CD4-positive, alpha-beta T cell (primary cell): ENCODE measurements at places on chromosomes 2 and 18. TPM values are rescaled to one million over a fixed set of nuclear protein-coding genes. Genes with fewer than 3 reads are reported as not detected.

- H3K4me3 ChIP-seq: no peak overlapping the region
- no peaks in the 10 kb centered on the region for H3K27me3 ChIP-seq
- no peaks in the 10 kb centered on the region for H3K36me3 ChIP-seq
- no peak for DNase-seq
- H3K27ac ChIP-seq: no peak overlapping the region
These were observed 11.3 kb upstream of the BZW1 start for GRCh38 chr2:200800458-200800857.

GRCh38 chr18:47817795-47818077, 112.7 kb downstream of the SMAD2 start:
- no peaks in the 10 kb centered on the region for H3K27me3 ChIP-seq
- no peaks in the 10 kb centered on the region for H3K36me3 ChIP-seq
- no peak overlapping the region for H3K27ac ChIP-seq

GPR17 gene
- not detected for total RNA-seq

- no peak overlapping the region for H3K27ac ChIP-seq
- DNase-seq: no peak
- no peaks in the 10 kb centered on the region for H3K36me3 ChIP-seq
- H3K4me1 ChIP-seq: no peaks in the 10 kb centered on the region
These were observed 233.4 kb upstream of the CNTNAP5 start for GRCh38 chr2:123791684-123792083.

GRCh38 chr2:72895759-72896281, 8.6 kb downstream of the SPR start:
- H3K4me1 ChIP-seq: no peaks in the 10 kb centered on the region
- H3K27ac ChIP-seq: no peak overlapping the region
- no peak for DNase-seq

DNA sequence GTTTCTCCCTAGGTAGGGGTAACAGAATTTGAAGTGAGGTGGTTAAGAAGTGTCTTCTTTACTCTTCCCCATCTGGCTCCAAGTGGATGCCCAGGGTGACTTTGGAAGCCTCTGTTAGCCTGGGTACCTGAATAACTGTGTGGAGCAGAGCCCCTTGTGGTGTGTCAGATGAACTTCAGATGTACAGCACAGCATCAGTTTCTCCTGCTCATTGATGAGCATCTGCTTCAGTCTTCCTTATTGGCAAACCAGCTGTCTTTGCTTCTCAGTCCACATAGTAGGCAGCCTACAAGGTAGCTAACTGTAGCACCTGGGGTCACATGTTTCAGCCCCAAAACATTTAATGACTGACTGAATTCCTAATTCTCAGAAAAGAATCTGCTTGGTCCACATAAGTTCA, 56.2 kb upstream of the ATP8B1 start:
- no peak overlapping the region for H3K27ac ChIP-seq
- no peaks in the 10 kb centered on the region for H3K36me3 ChIP-seq
- H3K4me1 ChIP-seq: no peaks in the 10 kb centered on the region

TRIM43 gene
- not detected for total RNA-seq

DNA sequence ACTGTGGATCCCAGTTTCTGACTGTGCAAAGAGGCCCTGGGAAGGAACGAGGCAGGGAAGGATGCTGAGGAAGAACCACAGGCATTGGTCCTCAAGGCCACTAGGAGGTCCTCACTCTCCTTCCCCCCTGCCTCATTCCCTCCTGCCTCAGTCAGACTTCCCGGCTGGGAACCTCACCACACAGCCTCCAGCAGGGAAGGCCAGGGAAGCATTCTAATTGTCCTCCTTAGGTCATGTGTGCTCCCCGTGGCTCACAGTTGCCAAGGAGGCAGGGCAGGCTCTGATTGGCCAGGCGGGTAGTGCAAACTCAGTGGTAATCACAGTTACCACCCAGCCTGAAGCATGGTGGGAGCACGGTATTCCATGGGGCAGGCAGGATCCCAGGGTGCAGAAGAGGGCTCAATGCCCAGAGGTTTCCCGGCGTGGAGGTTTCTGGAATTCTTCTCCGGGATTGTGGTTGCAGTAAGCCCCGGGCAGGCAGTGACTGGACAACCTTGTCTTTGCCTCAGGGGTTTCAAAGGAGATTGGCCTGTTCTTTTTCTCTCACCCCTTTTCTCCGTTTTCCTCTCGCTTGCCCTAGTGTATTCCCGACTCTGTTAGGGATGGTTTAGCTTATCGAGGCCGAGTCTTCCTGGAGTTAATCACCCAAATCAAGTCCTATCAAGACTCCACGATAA, 27.1 kb downstream of the FER1L5 start:
- H3K4me1 ChIP-seq: no peaks in the 10 kb centered on the region
- no peaks in the 10 kb centered on the region for H3K36me3 ChIP-seq
- no peak for DNase-seq
- no peak overlapping the region for H3K4me3 ChIP-seq
- no peak overlapping the region for H3K27ac ChIP-seq
- no peaks in the 10 kb centered on the region for H3K27me3 ChIP-seq

GRCh38 chr18:68178921-68179320, 536.0 kb downstream of the TMX3 start:
- no peaks in the 10 kb centered on the region for H3K27me3 ChIP-seq
- H3K36me3 ChIP-seq: no peaks in the 10 kb centered on the region
- no peaks in the 10 kb centered on the region for H3K4me1 ChIP-seq
- no peak overlapping the region for H3K27ac ChIP-seq
- no peak for DNase-seq

DNA sequence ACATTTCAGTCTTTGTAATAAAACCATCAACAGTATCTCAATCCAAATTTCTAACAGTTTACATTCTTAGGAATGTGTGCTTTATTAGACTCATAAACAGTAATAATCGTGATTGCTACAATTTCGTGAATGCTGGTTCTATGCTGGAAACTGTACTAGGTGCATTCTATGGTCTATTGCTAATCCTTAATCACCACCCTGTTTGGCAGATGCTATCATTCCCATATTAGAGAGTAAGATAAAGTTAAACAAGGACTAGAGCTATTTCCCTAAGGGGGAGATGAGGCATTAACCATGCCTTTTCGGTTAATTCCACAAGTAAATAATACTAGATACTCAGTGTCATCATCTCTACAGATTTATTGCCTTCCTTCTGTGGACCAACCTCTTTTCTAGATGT, 244.0 kb downstream of the PAX3 start:
- H3K27ac ChIP-seq: no peak overlapping the region
- no peaks in the 10 kb centered on the region for H3K4me1 ChIP-seq
- peaks cover 16% of the 10 kb centered on the region for H3K27me3 ChIP-seq
- H3K4me3 ChIP-seq: no peak overlapping the region
- H3K36me3 ChIP-seq: no peaks in the 10 kb centered on the region

DNA sequence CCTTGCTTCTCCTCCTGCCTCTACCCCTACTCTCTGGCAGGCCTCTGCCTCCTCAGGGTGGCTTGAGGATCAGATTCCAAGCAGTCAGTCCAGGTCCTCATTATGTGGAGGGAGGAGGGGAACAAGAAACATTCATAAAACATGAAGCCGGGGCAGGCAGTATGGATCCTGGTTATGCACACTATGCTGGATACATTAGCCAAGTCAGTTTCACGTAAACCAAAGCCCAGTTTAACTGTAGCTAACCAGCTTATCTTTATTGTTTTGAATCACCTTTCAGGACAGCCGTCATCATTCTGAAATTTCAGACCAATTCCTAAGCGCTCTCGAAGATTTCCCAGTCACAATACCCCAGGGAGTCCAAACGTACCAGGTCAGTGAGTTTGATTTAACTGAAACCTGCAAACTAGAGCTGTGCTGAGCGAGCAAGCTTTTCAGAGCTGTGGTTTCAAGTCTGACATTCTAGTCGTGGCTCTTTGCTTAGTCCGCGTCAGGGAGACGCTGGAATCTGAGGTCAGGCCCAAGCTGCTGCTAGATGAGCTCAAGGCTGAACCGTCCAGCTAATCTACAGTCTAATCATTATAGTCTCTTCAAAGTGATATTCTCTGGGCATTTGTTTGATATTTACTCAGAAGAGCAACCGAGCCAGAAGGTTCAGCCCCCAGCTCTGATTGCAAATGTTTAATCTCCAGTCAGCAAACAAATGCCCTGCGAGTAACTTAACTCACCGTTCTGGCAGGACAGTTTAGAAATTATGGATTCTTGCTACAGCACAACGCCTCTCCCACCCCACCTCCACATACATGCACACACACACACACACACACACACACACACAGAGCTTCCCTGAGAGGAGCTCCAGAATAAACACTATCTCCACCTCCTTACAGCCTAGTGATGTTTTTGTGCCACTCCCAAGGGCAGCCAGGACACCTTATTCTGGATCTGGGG, 63.8 kb upstream of the BZW1 start:
- H3K4me3 ChIP-seq: no peak overlapping the region
- DNase-seq: no peak
- no peak overlapping the region for H3K27ac ChIP-seq
- no peaks in the 10 kb centered on the region for H3K4me1 ChIP-seq
- no peaks in the 10 kb centered on the region for H3K36me3 ChIP-seq

EVX2 gene
- total RNA-seq: not detected

LYG1 gene
- 0.71 TPM for total RNA-seq

DNA sequence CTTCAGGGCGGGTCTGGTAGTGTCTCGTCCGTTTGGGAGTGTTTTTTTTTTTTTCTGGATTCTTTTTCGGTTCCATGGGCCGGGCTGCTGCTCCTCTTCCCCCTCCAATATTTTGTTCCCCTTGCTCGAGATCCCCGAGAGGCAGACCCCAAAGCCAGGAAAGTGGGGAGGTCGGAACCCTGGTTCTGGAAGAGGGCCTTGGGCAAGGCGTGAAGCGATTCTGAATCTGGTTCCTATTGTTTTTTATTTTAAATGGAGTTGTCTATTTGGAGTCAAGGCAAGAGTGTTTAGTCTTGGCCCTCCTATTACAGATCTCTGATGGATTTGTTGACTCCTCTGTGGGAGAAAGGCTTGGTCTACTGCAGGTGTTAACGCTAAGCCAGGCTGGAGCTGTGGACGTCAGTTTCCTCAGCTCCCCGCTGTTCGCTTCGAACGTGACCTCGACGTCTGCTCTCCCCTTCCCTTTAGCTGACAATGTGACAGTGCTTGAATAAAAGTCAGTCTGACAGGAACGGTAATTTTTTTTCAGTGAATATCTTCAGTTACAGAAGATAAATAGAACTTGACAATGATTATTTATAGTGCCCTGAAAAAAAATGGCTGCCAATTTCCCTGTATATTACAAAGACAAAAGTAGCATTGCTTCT, 683 bp upstream of the DNAJC27 start:
- no peaks in the 10 kb centered on the region for H3K27me3 ChIP-seq
- peaks cover 20% of the 10 kb centered on the region for H3K4me1 ChIP-seq
- no peaks in the 10 kb centered on the region for H3K36me3 ChIP-seq
- DNase-seq: peak; percentile 27

DNA sequence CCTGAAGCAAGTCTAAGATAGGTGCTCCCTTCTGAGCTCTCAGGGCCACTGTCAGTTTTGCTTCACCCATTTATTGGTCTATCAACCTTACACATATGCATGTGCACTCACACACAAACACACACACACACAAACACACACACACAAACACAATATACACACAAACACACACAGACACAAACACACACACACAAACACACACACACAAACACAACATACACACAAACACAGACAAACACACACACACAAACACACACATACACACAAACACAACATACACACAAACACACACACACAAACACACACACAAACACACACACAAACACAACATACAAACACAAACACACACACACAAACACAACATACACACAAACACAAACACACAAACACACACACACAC, 181.6 kb upstream of the KLHL29 start:
- no peaks in the 10 kb centered on the region for H3K36me3 ChIP-seq
- no peaks in the 10 kb centered on the region for H3K27me3 ChIP-seq
- no peak overlapping the region for H3K27ac ChIP-seq
- no peak for DNase-seq

CD302 gene
- total RNA-seq: 1.0 TPM

ASAP2 gene
- not detected for total RNA-seq

DNA sequence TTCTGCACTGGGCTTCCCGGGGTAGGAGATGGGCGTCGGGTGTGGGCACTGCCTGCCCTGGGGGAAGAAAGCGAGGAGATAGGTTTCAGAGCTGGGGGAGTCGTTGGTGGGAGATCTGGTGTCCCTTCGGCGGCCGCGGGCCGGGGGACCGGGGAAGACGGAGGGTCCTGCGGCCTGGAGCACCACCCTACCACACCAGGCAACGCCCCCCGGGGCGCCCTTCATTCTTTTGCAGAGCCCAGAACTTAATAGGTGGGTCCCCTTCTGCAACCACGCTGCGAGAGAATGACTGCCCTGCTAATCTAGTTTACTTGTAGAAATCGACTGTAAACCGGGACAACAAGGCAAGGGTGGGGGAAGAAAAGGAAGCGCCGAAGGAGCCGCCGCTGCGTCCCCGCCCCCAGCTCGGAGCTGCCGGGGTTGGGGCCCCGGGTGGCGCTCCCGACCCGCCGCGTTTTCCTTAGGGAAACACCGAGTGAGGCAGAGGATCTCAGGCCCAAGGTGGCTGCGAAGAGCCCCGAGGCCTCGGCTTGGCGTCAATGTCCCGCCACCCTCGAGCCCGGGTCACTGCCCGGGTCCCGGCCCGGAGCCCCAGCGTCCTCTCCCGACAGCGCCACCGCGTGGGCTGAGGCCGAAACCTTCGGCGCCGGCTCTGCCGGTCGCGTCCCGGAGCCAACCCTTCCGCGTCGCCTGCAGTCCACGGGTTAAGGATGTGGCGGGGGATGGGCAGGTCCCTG, 5.4 kb upstream of the SATB2 start:
- no peak overlapping the region for H3K27ac ChIP-seq
- peaks cover 70% of the 10 kb centered on the region for H3K27me3 ChIP-seq
- peak overlapping the region; percentile 31 for H3K4me3 ChIP-seq
- no peaks in the 10 kb centered on the region for H3K36me3 ChIP-seq
- peaks cover 47% of the 10 kb centered on the region for H3K4me1 ChIP-seq
- peak; percentile 70 for DNase-seq

B4GALT6 gene
- total RNA-seq: not detected

GRCh38 chr2:79370976-79371538, 141.8 kb upstream of the CTNNA2 start:
- H3K4me3 ChIP-seq: no peak overlapping the region
- H3K27ac ChIP-seq: no peak overlapping the region
- no peaks in the 10 kb centered on the region for H3K36me3 ChIP-seq
- no peak for DNase-seq

SOS1 gene
- 16.9 TPM for total RNA-seq

TPRKB gene
- total RNA-seq: 16.1 TPM
